ENCODE measurements at places on chromosomes 5 and 9.

DNA sequence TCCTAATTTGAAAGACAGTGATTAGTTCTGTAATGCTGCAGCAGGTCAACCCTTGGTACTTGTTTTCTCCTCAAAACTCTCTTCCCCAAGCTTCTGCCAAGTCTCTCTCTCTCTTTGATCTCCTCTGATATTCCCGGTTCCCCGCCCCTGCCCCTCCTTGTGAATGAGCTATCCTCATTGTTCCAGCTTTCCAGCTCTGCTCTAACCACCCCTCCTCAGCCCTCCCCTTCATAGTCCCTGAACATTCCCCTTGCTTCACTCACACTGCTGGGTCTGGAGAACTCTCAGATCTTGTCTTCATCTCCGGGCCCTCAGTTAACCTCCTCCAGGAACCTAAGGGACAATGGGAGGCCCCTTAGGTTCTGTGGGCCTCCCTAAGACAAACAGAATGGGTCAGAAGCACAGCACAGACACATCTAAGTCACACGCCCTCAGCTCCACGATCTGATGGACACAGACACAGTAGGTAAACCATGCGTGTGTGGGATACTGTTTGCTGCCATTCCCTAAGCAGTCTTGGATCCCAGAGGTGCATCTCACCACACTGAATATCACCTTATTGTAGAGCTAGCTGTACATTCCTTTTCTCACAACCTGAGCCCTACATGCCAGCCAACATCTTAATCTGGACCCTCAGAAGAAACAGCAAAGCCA lies 17.4 kb upstream of the LARP1 start:
- no peak for DNase-seq

GRCh38 chr9:131385296-131385695 lies 8.6 kb upstream of the PRRC2B start:
- no peak for DNase-seq

DNA sequence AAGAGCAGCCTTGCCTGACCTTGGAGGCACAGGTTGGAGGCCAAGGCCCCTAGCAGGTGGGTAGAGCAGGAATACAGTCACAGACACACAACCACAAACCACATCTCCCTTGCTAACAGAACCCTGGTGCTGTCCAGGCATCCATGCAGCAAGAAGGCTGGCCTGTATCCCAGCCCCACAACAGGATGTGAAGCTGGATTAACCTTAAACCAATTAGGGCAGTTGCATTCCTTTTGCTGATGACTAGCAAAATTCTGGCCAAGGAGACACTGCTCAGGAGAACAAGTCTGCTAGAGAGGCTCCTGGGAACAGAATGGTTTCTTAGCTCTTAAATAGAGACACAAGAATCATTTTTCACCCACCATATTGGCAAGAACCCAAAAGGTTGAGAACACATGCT lies 97.8 kb downstream of the C5orf15 start:
- DNase-seq, result no peak

DNA sequence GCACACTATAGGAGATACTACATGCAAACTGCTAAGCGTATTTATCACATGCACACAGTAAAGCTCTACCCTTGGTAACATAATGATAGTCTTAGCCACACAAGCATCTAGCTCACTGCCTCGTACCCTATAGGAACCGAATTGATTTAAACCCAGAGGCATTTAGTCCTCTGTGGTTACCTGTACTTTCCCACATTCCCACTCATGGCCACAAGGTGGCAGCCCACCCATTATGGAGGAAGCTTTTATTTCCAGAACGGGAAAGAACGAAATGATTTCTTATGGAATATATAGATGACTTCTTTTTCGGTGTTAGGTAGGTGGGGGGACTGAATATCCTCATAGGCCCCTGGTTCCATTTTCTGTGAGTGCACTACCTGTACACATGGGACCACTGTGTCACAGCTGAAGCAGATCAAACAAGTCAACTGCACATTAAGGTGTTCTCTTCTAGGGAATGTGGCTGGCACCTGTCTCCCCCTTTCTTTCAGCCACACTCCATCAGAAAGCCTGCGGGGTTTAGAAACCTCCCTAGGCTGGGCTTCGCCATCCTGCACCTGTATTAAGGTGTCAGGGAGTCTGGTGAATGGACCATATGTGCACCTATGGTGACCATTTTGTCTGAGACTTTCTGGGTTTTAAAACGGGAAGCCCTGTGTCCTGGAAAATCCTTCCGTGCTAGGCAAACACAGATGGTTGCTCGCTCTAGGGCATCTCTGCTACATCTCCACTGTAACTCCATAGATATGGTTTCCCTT lies 313.2 kb downstream of the SLIT3 start:
- DNase-seq, result peak; percentile 34

GRCh38 chr5:133433641-133434040 lies 178.7 kb downstream of the FSTL4 start:
- no peak for DNase-seq

- peak; percentile 12 for DNase-seq
Measured at GRCh38 chr5:155147222-155147621, 133.7 kb downstream of the KIF4B start.

- no peak for DNase-seq
Measured at GRCh38 chr9:135296735-135297455, 182.7 kb upstream of the PPP1R26 start.

DNA sequence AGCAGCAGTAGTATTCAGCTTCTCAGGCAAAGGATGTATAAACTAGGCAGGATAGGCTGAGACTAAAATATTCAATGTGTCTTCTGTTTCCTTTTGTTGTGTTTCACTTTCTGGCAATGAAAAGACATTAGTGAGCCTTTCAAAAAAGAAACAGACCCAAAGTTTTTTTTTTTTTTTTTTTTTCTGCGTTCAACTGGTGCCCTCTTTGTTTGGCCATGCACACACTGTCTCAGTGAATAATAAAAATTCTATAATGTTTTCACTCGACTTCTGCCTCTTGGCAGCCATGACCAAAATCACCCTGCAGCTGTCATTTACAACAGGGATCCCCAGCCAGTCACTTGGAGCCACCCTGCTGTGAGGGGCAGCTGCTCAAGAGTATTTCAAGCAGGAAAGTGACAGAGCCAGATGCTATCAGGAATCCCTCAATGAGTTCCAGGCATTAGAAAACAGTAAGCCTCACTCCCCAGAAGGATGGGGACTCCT lies 44.0 kb upstream of the MAN2A1 start:
- no peak for DNase-seq

- DNase-seq, result no peak
Measured at GRCh38 chr9:26231391-26231790, 553.1 kb upstream of the TUSC1 start.

- peak; percentile 7 for DNase-seq
Measured at GRCh38 chr5:91641730-91642350, 258.7 kb upstream of the ARRDC3 start.

- DNase-seq, result no peak
Measured at GRCh38 chr5:18798058-18798457, 1163.8 kb downstream of the TAF11L14 start.

GRCh38 chr9:133122935-133123611 lies 2.0 kb upstream of the RALGDS start:
- DNase-seq, result no peak

- DNase-seq, result peak; percentile 31
Measured at GRCh38 chr9:101650142-101650541, 55.4 kb upstream of the PPP3R2 start.

DNA sequence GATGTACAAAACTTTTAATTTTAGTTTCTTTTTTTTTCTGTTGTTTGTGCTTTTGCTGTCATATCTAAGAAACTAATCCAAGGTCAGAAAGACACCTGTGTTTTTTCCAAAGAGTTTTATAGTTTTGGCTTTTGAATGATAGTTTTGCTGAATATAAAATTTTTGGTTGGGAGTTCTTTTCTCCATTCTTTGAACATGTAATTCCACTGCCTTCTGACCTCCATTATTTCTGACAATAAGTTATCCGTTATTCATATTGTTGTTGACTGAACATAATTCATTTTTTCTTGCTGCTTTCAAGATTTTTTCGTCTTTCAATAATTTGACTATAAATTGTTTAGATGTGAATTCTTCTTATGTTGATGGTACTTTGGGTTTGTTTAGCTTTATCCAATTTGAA lies 82.2 kb upstream of the SLC24A2 start:
- no peak for DNase-seq

DNA sequence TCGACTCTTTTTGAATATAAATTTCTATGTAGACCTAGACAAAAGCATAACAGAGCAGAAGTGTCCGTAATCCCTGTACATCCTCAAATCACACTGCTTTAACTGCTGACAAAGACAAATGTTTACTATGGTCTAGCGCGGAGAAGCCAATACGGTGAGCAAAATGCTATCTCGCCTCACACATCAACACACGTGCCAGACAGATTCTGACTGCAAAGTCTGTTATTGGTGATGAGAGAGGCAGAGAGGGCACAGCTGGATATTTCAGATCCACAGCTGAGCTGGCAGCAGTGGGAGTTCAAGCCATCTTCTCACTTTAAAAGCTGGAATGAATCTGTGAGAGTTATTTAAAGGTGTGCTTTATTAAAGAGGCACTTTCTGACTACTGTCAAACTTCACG lies 124.3 kb downstream of the ARL15 start:
- DNase-seq, result no peak

DNA sequence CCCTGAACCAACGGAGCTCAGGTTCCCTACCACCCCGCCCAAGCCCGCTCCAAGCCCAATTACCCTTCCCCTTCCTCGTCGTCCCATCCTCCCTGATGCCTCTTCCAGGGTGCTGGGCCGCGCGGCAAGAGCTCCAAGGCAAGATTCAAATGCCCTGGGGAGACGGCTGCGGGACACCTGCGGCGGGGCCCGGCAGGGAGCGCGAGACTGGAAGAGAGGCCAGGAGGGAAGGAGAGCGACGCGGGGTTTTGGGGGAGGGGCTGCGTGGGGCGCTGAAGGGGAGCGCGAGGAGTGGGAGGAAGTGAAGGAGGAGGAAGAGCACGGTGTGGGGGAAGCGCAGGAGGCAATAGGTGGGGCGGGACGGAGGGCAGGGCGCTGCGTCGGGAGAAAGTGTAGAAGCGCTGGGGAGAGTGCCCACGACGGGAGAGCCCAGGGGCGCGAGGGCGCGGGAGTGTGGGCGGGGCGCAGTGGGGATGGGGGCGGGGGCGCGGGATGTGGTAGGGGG lies 975 bp upstream of the NXNL2 start:
- no peak for DNase-seq

DNA sequence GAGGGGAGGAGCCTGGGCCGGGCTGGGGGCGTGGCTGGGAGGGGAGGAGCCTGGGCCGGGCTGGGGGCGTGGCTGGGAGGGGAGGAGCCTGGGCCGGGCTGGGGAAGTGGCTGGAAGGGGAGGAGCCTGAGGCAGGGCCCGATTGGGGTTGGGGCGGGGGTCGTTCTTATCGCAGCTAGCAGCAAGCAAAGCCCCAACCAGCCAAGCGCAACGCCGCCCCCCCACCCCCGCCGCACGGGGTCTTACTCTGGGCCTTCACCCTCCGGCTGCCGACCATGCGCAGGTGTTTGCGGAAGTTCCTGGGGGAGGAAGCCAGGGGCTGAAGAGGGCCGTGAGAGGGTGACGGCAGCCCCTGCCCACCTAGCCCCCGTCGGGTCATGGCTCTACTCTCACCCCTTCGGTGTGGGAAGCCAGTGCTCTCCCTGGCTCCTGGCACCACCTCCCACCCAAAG lies 5.0 kb downstream of the NSMF start:
- DNase-seq, result no peak

DNA sequence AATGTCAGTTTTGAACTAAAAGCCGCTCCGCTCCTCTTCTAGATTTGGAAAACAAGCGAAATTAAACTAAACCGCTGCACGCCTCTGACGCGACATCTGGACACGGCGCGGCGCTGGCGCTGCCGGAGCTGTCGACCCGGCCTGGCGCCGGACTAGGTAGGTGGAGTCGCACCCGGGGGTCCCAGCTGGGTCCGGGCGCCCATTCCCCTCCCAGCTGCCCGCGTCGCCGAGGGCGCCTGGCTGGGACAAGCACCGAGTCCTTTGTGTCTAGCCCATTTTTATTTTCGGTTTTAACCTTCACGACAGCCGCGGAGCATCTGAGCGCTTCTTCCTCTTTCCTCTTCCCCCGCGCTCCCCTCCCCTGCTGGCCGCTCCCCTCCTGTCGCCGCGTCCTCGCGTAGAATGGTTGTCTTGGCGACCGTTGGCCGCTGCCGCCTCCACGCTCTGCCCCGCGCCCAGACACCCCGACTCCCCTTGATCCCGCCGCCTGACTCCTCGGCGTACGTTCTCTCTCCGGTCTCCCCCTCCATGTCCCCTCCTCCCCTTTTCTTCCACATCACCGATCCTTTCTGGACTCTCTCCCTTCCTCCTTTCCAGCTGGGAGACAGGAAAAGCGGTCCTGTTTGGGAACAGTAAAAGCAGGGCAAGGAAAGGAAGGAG lies 545 bp downstream of the CDKN2B-AS1 start:
- DNase-seq, result peak; percentile 87

DNA sequence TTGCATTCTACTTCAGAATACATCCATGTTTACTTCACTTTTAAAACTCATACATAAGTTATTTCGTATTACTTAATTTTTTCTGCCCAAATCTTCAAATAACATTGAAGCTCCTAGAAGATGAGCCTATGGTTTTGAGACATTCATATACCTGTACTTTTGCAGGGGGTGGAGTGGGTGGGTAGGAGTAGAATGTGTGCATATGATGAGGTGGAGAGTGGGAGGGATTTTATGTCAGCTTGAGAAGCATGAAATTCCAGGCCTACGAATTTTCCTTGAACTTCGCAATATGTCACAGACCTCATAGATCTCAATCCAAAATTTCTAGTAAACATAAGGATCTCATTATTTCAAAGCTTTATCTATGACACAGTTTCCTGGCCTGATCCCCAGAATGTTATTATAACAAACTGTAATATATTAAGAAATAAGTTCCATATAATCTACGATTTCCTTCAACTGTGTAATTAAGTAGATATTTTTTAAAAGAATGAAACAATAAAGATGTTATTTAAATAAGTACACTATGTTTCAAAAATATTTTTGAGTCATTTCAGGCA lies 19.7 kb upstream of the MOB3B start:
- no peak for DNase-seq

DNA sequence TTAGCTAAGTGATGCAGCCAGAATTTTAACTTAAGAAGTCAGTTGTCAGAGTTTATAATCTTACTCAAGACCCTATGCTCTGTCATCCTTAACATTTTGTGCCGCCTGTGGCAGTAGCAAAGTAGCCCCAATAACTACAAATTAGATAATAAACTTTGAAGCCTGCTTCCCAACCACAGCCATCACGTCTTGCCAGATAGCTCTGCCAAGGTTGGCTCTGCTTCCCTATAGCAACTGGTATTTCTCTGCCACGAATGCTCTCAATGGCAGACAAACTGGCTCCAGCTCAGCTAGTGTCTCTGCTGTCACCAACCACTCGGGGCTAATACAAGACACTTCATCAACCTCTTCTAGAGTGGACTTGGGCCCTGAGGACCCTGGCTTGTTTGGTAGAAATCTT lies 576.1 kb downstream of the CDH12 start:
- no peak for DNase-seq

GRCh38 chr5:123813264-123813663 lies 301.3 kb downstream of the CSNK1G3 start:
- no peak for DNase-seq

DNA sequence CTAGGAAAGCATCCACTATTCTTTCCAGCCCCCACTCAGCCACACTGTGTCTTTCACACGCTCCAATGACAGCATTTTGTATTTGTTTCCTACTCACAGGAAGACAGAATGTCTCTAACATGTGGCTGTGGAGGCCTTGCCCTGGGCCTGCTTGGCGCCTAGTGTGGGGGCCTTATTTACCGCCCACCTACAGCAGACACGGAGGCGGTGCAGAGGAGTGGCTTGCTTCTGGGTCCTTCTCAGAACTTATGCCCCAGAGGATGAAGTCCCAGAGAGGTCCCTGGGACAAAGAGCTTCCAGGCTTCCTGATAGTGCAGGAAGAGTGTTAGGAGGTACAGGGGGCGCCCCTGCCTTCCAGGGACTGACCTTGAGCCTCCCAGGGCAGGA lies 8.5 kb upstream of the MRNIP start:
- no peak for DNase-seq
